ENCODE measurements at places on chromosomes 3 and 15.

GRCh38 chr15:90248789-90249202 lies 560 bp upstream of the TTLL13 start:
- no peak for DNase-seq

GRCh38 chr15:92071045-92071634 lies 217.6 kb downstream of the SLCO3A1 start:
- DNase-seq: no peak

DNA sequence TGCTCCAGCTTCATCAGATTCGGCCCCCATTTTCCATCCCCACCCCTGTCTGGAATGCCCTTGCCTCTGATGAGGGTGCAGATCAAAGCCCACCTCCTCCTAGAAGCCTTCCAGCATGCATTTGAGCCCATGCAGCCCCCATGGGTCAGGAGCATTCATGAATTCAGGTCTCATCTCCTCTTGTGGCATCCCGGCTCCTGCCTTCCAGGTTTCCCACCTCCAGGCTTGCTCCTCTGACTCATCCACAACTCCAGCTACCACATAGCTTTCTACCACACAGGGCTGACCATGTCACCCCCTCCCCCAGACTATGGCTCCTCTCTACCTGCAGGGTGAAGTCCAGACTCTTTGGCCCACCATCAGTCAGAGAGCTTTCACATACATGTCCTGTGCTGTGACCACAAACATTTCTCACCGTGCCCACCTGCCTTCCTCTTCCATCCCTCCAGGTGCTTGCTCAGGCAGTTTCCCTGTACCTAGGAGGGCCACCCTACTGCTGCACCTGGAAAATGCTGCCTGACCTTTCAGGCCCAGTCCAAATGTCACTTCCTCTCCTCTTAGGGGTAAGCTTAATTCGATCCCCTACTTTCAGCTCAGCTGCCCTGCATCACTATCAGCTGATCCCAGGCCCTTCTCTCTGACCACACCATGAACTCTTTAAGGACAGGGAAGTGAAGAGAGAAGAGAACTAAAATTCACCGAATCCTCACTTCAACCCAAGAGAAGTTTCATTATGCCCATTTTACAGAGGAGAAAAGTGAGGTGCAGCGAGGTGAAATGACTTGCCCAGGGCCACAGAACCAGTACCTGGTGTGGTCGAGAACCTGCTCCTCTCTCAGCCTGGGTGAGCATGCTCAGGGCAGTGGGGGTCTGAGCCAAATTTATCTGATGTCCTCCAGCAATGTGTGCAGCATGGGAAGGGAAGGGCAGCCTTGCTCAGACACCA lies 13.7 kb upstream of the FGD5 start:
- no peak for DNase-seq

- no peak for DNase-seq
These were observed 11.3 kb downstream of the ADAM10 start for GRCh38 chr15:58738046-58738707.

DNA sequence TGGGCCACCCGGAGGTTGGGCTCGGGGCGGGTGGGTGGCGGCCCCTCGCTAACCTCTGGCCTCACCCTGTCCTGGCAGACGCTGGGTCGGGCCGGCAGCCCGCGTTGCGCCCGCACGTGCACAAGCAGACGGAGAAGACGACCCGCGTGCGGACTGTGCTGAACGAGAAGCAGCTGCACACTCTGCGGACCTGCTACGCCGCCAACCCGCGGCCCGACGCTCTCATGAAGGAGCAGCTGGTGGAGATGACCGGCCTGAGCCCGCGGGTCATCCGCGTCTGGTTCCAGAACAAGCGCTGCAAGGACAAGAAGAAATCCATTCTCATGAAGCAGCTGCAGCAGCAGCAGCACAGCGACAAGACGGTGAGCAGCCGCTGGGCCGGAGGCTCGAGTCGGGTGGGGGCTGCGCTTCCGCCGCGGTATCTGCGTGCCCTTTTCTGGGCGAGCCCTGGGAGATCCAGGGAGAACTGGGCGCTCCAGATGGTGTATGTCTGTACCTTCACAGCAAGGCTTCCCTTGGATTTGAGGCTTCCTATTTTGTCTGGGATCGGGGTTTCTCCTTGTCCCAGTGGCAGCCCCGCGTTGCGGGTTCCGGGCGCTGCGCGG lies 3.7 kb downstream of the ISL2 start:
- no peak for DNase-seq

DNA sequence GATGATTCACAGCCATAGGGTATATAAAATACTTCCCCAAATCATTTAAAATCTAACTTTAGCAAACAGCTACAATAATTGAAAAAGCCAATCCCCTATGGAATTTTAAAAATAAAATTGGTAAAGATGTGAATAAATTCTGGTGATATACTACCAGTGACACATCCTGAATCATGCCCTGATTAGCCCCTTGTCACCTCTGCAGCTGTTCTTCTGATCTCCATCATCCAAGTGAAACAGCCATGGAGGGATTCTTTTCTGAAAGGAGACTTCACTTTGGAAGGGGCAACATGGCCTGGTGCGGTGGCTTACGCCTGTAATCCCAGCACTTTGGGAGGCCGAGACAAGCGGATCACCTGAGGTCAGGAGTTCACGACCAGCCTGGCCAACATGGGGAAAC lies 115.6 kb upstream of the MLF1 start:
- DNase-seq: no peak

DNA sequence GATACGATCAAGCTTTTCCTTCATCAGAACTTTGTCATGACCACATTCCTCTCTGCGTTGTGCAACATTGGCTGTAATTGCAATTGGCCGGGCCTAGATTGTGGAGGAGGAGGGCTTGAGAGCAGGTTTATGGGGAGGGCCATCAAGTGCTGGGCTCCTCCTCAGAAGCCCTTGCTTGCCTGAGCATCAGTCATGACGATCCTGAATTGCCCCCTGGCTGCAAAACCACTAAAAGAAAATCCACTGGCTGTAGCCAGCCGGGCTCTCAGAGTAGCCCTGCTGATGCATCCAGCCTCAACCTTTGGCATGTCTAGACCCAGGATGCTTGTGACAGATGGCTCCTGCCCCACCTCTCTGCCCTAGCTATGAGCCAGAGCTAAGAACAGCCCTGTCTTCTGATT lies 13.4 kb upstream of the TRH start:
- DNase-seq: no peak

- DNase-seq: no peak
These were observed 16.6 kb downstream of the SCAANT1 start for GRCh38 chr3:63895422-63896189.

GRCh38 chr3:113212150-113212843 lies 940 bp downstream of the BOC start:
- no peak for DNase-seq

GRCh38 chr3:129032716-129033115 lies 27.9 kb upstream of the GP9 start:
- DNase-seq: no peak

GRCh38 chr3:100968932-100969906 lies 24.0 kb downstream of the ABI3BP start:
- no peak for DNase-seq

- DNase-seq: peak; percentile 80
These were observed 4.9 kb downstream of the ADCY5 start for GRCh38 chr3:123444023-123444422.

DNA sequence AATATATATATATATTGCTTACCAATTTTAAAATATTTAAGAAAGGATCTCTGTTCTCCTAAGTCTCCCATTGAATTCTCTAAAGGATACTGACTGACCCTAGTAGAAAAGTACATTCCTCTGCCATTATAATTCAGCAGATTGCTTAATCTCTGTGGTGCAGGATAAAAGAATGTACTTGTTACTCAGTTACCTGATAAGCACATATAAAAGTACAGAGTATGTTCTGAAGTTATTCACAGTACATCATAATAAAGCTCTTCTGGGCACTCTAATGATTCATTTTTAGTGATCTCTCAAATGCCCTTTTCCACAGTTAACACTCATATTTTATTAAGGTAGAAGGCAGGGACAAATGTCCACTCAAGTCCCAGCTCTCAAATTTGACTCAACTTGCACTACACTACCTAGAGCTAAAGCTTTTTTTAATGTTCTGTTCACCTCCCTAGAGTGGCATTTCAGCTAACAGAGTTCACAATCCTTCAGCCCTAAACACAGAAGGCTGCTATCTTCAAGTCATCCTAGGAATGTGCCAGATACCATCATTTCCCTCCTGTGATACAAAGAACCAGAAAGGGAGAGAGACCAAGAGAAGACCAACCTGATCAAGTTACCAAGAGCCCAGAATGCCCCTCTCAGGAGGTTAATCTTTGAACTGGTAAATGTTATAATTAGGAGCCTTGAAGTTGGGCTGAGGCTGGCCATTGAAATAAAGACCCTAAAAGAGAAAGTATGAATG lies 53.3 kb downstream of the MEIS2 start:
- DNase-seq: no peak

GRCh38 chr15:69786136-69786701 lies 311.5 kb downstream of the TLE3 start:
- DNase-seq: no peak

DNA sequence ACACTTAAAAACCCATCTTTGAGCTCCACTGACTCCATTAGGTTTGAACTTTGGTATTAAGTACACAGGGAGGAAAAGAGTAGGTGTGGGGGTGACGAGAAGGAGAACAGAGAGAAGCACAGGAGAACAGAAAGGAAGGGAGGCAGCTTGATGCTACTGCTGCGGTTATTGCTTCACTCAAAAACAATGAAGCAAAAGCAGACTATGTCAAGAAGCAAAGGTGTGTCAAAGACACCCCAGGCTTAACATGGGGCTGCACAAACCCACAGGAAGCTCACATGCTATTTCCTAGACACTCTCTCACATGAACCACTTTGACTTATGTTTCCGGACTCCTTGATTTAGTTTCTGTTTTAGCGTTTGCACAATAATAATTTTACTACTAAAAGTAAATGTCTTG lies 961.0 kb upstream of the CFAP20DC start:
- no peak for DNase-seq

DNA sequence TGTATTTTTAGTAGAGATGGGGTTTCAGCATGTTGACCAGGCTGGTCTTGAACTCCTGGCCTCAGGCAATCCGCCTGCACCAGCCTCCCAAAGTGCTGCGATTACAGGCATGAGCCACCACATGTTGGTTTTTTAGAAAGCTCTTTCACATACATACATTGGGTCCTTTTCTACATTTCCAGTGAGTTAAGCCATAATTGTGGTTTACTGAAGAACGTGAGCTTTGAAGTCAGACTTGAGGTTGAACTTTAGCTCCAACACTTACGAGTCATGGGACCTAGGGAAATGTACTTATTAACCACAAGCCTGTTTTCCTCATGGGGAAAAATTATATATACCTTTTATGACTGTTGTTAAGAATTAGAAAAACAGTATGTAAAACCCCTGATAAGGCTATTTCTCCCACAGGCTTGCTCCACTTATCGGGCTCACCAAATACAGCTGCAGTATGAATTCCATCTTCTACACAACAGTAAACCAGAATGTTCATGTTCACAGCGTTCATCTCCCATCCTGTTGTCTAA lies 39.0 kb downstream of the GPR160 start:
- no peak for DNase-seq

- DNase-seq: no peak
These were observed 9.8 kb downstream of the KCNMB2 start for GRCh38 chr3:178546079-178546478.

GRCh38 chr3:8888301-8888915 lies 74.9 kb downstream of the RAD18 start:
- DNase-seq: no peak

GRCh38 chr15:34721802-34722438 lies 32.9 kb downstream of the GJD2 start:
- DNase-seq: peak; percentile 50

DNA sequence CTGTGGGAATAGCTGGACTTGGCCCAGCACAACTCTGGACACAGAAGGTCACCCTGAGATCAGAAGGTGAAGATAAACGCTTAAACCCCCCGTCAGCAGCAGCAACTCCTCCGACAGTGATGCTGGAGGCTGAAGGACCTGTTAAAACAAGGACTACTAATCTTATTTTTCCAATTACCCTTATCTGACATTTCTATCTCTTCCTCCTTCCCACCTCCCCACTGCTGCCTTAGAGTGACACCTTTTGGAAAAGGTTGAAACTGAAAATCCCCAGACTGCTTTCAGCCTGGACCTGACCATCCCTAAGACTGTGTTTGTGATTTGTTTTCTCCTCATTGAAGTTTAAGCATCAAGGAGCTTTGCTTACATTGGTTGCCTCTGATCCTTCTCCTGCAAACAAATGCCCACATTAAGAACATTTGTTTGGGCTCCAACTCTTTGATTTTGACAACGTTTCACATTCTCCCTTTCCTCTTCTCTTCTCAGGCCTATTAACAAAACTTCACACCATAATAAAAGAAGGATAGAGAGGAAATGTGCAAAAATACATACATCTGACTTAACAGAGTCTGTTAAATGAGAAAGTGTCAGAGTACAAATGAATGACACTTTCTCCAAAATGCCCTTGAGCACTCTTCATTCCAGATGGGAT lies 410.6 kb upstream of the WNT5A start:
- DNase-seq: no peak

GRCh38 chr3:179421500-179421899 lies 29.8 kb downstream of the GNB4 start:
- DNase-seq: no peak

DNA sequence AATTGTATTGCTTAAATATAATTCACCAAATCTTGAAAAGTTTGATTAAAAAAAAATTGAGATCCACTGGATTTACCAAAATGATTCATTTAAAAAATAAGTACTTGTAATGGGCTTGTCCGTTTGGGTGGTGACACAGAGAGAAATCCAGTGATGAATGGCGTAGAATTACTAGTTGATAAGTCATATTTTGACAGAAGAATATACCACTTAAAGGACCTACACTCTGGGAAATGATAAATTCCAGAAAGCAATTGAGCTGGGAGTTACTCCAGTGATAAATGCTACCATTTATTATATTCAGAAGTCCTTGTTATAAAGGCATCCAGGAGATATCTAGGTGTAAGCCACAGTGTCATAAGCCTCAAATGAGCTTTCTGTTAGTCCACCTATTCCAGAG lies 141.8 kb upstream of the CFAP20DC start:
- no peak for DNase-seq

- DNase-seq: no peak
These were observed 204.1 kb downstream of the STXBP5L start for GRCh38 chr3:121111914-121112612.

DNA sequence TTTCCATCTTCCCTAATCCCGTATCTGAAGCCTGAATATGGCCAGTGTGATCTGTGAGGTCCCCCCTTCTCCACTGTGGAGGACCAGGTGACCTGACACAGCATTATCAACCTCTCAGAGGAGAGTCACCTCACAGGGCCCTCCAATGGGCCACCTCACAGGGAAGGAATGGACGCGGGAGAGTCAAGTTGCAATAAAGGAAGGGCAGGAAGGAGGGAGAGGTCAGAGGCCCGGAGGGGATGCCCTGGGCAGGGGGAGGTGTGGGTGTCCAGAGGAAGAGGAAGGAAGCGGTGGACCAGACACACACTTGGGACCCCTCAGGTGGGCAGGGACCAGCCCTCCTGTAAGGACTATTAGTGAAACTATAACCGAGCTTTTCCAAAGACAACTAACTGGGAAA lies 14.6 kb upstream of the LRRC15 start:
- DNase-seq: no peak

DNA sequence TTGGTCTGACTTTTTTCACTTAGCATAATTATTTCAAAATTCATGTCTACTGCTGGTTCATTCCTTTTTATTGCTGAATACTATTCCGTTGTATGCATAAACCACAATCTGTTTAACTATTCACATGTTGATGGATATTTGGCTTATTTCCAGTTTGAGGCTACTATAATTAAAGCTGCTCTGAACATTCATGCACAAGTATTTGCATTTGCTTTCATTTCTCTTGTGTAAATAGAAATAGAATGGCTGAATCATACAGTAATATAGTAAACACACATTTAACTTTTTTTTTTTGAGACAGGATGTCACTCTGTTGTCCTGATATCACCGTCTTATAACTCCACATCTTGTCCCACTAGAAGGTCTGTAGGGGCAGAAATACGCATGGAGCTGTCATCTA lies 57.3 kb downstream of the NMNAT3 start:
- no peak for DNase-seq
